Lung microvascular endothelial cell (primary cell): ENCODE measurements at places on chromosomes 7 and 10.

DNA sequence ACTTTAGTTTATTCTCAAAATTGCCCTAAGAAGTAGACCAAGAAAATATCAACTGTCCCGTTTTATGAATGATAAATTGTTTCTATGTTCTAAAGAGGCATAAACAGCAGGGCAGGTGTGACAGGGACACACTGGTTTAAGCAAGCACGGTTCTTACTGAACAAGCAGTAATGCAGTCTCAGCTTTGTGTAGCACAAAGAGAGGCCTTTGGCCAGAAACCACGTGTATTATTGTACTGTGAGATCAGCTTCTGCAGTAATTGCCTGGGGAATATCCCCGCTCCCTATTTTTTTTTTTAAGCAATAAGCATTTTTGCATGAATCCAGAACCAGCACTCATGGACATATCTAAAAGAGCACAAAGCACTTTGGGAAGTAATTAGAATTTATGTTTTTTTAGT lies 255.4 kb downstream of the WDR11 start:
- DNase-seq, result no peak

- DNase-seq, result peak; percentile 62
Measured at GRCh38 chr10:98323221-98324164, 55.5 kb upstream of the LOXL4 start.

- DNase-seq, result no peak
Measured at GRCh38 chr10:99629625-99629978, 9.4 kb upstream of the SLC25A28 start.

DNA sequence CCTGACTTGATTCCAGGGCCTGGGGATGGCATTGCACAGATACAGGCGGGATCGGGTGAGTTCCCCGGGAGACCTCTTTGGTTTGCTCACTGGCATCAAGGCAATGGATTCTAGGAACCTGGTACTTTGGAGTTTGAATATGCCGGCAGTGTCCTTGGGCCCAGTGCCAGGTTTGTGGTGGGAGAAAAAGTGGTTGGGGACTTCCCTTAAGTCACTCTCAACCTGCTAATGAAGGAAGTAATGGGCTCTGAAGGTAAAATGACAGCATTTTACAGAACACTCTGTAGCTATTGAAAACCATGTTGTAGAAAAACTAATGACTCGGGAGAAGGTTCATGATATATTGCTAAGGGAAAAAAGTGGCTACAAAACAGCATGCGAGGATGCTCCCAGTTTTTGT lies 129.9 kb downstream of the CFAP58 start:
- no peak for DNase-seq
